ENCODE measurements at places on chromosomes 13 and 19.

DNA sequence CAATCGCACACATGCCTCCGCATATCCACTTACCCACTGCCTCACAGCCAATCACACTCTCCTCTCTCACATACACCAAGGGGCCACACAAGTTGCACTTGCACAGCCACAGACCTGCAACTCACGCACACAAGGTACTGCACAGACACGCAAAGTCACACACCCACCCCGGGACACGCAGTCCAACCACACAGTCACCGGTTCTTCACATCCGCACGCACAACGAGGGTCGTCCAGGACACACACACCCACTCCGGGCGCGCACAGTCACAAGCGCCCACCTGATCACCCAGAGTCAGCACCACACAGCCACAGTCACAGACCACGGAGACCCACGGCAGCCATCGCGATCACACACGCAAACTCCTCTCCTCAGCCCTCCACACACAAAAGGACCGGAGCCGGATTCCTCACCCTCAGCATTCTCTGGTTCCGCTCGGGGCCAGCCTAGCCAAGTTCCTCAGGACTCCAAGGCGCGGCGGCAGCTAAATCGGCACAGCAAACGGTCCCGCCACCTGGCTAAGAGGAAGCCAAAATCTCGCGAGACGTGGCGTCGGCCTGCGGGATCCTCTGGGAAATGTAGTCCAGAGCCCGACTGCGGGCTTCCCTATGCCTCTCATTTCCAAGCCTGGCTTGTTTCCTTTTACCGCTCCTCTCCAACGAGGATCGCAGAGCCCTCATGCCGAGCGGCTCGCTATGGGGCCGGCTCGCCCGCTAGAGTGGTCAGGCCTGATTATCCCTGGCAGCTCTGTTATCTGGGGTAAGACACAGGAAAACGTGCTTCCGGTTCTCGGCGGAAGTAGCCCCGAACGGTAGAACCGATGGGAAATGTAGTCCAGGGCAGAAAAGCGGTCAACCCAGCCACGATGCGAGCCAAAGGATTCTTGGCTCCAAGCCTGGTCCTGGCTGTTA is at the start of gene ZNF850:
Gene ZNF850 (minus strand): TSS at position 497 of the 912 bp plus-strand sequence. CDS start 10,201 bp downstream, outside the sequence.
- DNase-seq, result peak; percentile 94

- DNase-seq, result peak; percentile 29
Observed at GRCh38 chr19:29622166-29623070, 16.3 kb downstream of the POP4 start.

GRCh38 chr19:46133101-46133627 is 8.7 kb upstream of the IGFL3 start:
- DNase-seq, result peak; percentile 91

GRCh38 chr13:28327373-28328270 is 167.3 kb downstream of the FLT1 start:
- DNase-seq, result no peak

GRCh38 chr13:107778094-107778493 is 437.2 kb downstream of the LIG4 start:
- no peak for DNase-seq

- DNase-seq, result no peak
Observed at GRCh38 chr13:74555651-74556420, 421.6 kb upstream of the KLF12 start.

DNA sequence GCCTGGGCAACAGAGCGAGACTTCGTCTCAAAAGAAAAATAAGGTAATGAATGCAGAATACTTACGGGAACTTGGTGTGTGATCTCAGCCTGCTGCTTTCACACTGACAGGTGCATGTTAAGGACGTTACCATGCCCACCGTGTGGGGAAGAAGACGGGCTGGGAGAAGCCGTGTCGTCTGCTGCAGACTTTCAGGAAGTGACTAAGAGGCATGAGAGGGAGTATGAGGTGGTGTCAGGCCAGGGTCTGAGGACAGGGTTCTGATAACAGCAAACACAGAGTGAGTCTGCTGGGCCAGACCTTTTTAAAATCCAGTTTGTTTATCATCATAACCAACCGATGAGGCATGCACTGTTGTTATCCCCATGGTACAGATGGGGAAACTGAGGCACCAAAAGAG is 13.6 kb upstream of the GALP start:
- DNase-seq, result peak; percentile 73

GRCh38 chr13:52399708-52400107 is 6.3 kb downstream of the THSD1 start:
- no peak for DNase-seq

- DNase-seq, result no peak
Observed at GRCh38 chr13:106700007-106700406, 132.1 kb upstream of the ARGLU1 start.

DNA sequence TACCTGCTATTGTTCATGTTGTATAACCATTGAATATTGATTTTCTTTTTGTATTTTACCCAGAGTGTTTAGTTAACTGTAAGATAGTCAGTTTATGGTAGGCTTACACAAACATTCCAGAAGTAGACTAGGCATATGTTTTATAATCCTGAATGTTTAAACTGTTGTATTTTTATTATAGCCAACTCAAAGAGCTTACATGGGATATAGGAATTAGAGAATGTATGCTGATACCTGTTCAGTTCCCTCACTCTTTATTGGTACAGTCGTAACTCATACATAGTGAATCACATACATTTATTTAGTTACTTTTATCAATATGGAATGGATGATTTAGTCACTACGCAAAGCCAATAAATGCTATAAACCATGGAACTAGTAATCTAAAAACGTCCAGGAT is 657.9 kb downstream of the SLITRK5 start:
- no peak for DNase-seq

DNA sequence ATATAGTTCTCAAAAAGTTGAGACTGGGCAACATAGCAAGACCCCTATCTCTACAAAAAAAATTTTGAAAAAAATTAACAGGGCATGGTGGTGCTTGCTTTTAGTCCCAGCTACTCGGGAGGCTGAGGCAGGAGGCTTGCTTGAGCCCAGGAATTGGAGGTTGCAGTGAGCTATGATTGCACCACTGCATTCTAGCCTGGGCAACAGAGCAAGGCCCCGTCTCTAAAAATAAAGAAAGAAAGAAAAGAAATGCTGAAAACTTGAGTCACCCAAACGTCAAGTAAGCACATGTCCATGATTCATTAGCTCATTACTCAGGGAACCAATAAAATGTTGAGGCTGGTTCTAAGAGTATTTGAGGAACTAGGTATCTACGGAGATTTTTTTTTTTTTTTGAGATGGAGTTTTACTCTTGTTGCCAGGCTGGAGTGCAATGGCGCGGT is 33.9 kb upstream of the SEMA6B start:
- peak; percentile 86 for DNase-seq

DNA sequence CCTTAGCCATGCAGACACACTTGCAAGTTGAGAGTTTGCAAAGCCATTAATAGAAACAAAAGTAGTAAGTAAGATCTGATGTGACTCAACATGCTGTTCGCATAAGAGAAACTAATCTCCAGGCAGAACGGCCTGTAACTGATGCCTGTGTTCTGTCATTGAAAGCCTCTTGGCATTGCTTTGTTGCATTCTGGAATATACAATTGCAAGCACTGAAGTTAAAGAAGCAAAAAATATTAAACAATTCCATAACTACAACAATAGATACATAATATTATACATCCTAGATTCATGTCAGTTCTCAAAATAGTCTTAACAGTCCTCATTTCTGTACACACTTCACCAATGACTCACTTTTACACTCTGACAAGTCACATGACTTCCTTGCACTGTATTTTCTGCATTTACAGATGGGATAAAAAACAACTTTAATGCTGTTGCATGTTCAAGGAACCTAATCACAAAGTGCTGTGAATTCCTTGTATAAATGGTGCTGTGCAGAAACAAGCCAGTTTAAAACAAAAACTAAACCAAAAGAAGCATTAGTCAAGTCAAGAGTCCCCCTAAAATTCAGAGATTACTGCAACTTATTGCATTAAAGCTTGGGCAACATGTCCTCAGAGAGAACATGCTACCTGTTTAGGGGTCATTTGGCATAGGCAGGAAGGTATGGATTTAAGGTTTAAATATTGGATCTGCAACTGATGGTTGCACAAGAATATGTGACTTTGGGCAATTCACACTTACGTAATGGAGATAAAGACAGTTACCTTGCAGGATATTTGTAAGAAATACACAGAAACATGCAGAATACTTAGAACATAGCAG is 79.5 kb upstream of the SERP2 start:
- DNase-seq, result no peak

DNA sequence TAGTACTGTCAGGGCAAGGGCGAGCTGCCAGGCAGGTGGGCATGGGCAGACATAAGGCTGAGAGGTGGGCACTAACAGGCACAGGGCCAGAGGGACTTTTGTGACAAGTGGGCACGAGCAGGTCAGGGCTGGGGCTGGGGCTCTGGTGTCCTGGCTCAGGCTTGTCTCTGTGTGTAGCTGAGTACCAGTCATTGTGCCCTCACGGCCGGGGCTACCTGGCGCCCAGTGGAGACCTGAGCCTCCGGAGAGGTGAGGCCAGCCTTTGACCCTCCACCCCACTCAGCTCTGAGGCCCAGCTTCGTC is 21.6 kb downstream of the LTBP4 start:
- no peak for DNase-seq

DNA sequence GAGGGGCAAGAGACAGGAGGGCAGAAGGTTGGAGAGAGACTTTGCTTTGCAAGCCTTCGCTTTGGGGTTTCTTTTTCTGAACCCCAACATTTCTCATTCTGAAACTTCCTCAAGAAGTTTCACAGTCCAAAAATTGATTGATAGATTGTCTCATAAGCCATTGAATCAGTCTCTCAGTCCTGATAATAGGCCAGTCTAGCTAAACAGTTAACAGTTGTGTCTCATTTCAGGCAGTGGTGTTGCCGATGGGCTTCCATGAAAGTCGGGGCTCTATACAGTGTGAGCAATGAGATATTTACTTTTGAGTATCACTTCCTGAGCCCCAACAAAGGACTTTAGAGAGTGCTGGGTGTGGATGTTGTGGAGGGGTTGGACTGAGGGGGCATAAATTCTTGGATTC is 26.5 kb upstream of the SPRY2 start:
- no peak for DNase-seq

GRCh38 chr13:49922301-49922700 is 13.8 kb downstream of the SPRYD7 start:
- DNase-seq, result no peak

- DNase-seq, result no peak
Observed at GRCh38 chr19:2810141-2811091, 9.3 kb upstream of the ZNF554 start.

DNA sequence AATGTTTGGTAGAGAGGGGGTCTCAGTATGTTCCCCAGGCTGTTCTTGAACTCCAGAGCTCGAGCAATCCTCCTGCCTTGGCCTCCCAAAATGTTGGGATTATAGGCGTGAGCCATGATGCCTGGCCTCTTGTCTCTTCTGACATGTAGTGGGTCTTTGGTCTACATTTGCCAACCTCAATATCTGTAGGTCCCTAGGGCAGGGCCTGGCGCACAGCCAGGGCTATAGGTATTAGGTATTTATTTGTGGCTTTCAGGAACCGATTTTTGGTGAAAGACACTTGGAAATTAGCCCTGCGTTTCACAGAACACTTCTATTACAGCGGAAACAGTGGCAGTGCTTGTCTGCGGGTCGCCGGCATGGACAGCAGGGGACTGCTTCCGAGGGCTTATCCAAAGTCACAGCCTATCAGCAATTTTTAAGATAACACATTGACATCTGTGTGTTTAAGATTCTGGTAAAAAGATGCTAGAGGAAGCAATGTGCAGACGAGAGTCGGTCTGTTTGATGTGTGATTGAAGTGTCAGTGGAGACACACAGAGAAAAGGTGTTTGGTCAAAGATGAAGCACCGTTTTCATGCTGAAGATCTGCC is 14.5 kb downstream of the ZNF536 start:
- DNase-seq, result no peak

GRCh38 chr13:96687191-96687590 is 307.1 kb downstream of the OXGR1 start:
- DNase-seq, result no peak

DNA sequence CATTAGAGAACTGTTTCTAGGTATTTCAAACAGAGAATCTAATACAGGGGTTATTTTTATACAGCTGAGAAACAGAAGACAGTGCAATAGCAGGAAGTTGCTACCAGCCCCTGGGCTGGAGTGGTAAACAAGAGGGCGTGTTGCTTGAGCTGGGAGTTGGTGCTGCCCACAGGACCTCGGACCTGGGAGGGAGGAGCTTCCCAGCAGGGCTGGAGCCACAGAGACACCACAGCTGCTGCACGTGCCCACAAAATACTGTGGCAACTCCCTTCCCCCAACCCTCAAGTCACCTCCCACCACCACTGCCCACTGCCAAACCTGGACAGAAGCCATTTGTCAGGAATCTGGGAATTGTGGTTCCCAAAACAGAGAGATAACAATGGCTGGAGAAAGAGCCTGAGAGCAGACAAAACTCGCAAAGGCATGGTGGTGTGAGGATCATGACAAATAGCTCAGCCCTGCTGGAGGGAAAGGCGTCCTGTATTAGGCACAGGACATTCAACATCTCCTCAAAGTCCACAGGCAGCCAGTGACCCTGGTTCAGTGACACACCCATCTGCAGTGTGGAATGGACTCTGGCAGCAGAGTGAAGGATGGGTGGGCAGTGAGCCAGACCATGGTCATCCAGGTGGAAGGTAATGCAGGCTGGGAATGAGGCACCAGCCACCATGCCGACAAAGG is 57.2 kb downstream of the SPATA13 start:
- DNase-seq, result peak; percentile 13

DNA sequence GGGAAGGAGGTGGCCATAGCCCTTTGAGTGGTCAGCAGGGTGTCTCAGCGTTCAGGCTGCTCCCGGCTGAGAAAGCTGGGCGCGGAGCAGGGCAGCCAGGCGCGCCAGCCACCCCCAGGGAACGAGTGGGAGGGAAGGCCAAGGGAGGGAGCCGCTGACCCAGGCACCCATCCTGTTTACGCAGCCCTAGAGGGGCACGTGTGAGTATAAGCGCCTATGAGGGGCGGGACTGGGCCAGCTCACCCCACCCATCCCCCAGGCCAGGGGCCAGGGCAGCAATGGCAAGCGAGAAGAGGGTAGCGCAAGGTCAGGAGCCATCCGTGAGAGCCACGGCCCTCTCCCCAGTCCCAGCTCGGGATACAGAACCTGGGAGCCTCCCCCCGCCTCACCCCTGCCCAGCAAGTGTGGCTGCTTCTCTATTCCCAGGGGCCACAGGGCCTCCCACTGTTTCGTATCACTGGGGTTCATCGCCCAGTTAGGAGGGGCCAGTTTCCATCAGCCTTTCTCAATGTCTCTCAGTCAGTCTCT is 897 bp upstream of the DMKN start:
- DNase-seq, result no peak

Data from A172 (cell line).